ENCODE measurements at places on chromosomes 1 and 21.

GRCh38 chr1:158801396-158801795 is 20.4 kb upstream of the OR6N2 start:
- no peak for DNase-seq

DNA sequence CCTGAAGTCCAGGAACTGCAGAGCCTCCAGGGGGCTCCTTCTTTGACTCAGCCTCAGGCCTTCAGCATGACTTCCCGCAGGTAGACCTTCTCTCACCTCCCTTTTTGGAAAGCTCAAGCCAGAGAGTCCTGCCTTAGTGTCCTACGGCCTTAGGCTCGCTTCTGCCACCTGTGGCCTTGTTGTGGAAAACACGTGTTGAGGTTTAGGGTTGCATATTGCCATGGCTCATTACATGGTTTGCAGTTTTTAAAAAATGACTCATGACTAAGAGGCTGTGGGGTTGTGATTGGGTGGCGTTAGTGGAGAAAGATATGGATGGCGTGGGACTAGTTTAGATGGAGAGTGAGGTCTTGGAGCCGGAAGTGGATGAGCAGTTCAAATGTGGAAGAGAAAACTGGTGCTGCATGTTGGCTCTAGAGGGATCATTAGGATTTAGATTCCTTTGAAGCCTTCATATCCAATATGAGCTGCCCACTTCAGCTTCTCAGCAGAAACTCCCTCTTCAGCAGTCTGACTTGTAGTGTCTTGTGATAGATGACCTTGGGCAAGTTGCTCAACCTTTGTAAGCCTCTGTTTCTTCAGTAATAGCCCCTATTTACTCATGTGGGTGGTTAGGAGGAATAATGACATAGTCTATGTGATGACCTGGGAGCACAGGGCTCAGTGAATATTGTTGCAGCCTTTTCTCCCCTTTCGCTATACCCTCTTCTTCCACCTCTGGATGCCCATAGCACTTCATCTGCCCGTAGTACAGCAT is 6.5 kb upstream of the FGGY start:
- DNase-seq: peak; percentile 21

- peak; percentile 5 for DNase-seq
These were observed 46.1 kb downstream of the MEGF6 start for GRCh38 chr1:3564921-3565831.

GRCh38 chr1:99969260-99969728 is 502 bp upstream of the SLC35A3 start:
- no peak for DNase-seq

- no peak for DNase-seq
These were observed 55.6 kb upstream of the PPP2R5A start for GRCh38 chr1:212229654-212230053.

DNA sequence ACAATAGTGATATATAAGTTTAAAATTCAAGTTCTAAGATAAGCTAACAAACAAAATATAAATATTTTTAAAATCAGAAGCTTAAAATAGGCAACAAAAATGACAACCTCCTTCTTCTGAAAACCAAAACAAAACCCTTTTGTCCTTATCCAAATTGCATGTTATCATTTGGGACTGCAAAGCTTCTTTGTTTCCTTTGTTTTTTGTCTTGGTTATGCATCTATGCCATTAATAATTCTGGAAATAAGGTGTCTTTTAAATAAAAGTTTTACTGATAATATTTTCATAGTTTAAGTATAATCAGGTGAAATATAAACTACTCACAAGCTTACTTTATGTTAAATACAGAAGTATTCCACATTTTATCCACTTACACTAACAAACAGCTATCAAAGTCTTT is 20.5 kb downstream of the ADSS2 start:
- DNase-seq: no peak

DNA sequence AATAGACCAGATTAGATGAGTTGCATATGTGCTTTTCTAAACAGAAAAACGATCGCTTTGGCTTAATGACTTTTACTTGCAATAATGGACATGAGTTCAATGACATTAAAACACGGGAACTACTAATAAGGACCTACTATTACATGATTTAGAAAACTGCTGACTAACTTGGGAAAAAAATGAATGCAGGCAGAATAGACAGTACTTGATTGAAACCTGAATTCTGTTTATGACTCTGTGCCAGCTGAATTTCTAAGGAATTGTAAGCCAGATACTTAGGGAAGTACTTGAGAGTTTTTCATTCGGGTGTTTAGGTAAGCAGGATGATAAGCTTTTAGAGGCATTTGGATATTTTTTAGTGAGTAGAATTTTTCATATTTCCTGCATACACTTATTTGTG is 12.0 kb downstream of the ADGRL2 start:
- DNase-seq: peak; percentile 24

DNA sequence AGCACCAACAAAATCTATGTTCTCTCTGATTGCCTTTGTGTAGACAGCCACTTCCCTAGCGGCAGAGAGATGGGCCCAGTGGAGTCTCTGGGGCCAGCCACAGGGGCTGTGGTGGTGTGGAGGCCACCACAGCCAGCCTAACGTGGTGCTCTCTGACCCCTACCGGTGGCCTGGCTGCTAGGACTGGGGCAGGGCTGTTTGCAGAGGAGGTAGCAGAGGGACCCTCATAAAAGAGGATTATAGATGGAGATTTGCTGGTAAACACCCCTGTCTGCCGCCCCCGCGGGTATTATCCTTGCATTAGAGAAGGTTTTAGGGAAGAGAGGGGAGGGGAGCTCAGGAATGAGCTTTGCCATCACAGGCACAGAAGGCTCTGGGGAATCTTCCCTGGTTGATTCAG is 310.3 kb upstream of the VAMP3 start:
- DNase-seq: no peak

DNA sequence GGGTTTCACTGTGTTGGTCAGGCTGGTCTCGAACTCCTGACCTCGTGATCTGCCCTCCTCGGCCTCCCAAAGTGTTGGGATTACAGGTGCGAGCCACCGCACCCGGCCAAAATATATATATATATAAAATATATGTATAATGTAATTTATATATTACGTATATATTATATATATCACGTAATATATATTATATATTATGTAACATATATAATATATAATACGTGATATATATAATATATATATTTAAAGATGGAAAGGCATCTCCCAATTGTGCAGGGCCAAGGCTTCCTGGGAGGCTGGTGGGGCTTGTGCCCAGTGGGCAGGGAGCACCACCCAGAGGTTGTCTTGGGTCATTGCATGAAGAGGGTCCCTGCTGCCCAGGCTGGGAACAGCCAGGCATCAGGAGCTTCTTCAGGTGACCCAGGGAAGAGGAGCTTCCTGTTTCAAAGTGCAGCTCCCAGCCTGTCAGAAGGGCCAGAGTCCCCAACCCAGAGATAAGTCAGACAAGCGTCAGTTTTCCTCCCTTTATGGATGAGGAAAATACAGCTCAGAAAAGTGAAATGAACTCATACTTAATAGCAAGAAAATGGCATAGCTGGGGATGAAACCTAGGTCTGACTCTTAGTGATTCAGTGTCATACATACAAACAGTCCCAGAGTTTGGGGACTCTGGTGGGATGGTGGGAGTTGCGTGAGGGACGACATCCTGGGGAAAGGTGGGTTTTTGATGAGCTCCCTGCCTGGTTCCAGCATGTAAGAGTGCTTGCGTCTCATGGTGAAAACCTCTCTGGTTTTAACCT is 12.0 kb downstream of the UBE2Q1 start:
- DNase-seq: peak; percentile 45

DNA sequence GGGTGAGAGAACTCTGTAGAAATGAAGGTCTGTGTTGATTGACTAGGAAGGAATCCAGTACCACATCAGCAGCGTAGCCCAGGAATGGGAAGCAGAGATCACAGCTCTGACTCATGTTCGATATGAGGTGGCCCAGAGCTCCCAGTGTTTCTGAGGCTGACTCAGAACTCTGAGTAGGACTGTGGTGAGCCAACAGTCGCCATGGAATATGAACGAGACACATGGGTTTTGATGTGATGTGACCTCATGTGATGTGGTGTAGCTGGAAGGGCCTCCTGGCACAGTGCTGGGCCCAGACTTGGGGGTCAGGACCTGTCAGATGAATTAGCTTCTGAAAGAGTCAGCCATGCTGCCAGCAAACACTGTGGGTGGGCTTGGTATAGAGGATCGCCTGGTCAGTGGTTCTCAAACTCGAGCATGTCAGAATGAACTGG is 237.0 kb downstream of the MRPL39 start:
- DNase-seq: no peak

- DNase-seq: no peak
These were observed 511.8 kb upstream of the USP24 start for GRCh38 chr1:55726994-55727393.

GRCh38 chr1:56921479-56921878 is 44.3 kb downstream of the C8B start:
- no peak for DNase-seq

GRCh38 chr1:202343652-202344349 is 2.1 kb upstream of the UBE2T start:
- DNase-seq: peak; percentile 83

GRCh38 chr1:110239441-110240430 is 29.6 kb downstream of the KCNC4 start:
- peak; percentile 28 for DNase-seq

DNA sequence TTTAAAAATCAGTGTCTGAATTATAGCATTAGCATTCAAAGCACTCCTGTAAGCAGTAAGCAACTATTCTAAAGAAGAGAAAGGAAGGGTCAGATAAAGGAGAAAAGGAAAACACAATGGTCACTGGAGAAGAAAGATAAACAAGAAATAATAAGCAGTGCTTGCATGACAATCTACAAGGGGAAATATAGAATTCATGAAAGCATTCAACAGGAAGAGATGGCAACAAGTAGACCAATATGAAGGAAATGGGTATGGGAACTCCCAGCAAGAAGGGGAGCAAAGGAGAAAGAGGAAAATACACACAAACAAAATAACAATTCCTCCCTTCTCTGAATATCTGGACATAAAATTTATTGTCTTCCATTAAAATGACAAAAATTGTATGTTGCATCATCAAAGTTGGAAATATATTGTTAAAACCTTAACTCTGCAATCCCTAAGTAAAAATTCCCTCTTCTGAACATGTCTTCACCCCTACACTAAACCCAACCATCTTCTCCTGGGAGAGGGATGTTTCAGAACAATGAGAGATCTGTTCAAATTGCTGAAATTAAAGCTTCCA is 206.3 kb upstream of the SAMSN1 start:
- no peak for DNase-seq

GRCh38 chr1:41846625-41847405 is 71.9 kb downstream of the HIVEP3 start:
- DNase-seq: no peak

DNA sequence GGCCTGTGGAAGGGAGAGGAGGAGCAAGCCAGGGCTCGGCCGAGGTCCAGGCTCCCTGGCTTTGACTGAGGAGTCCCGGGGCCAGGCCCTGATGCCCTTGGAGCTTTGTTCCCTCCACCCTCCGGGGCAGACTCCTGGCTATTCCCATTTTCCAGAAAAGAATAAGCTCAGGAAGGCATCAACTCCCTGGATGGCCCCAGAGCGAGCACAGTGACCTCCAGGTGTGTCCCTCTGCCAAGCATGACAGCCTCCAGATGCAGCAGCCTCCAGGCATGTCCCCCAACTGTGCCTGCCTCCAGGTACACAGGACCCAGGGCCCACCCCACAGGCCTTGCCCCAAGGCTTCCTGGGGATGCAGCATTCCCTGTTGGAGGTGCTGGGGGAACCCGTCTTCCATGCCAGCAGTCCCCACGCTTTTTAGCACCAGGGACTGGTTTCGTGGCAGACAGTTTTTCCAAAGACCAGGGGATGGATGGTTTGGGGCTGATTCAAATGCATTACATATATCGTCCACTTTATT is 15.7 kb upstream of the ARHGEF16 start:
- no peak for DNase-seq

DNA sequence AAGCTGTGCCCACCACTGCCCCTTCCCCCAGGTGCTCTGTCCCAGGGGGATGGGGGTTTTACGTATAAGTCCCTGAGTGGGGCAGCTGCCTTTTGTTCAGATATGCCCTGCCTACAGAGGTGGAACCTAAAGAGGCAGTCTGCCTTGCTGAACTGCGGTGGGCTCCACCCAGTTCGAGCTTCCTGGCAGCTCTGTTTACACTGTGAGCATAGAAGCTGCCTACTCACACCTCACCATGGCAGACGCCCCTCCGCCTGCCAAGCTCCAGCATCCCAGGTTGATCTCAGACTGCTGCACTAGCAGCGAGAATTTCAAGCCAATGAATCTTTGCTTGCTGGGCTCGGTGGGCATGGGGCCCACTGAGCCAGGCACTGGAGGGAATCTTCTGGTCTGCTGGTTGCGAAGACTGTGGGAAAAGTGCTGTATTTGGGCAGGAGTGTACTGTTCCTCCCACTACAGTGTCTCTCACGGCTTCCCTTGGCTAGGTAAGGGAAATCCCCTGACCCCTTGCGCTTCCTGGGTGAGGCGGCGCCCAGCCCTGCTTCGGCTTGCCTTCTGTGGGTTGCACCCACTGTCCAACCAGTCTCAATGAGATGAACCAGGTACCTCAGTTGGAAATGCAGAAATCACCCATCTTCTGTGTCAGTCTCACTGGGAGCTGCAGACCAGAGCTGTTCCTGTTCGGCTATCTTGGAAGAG is 17.6 kb upstream of the RWDD3 start:
- DNase-seq: no peak

DNA sequence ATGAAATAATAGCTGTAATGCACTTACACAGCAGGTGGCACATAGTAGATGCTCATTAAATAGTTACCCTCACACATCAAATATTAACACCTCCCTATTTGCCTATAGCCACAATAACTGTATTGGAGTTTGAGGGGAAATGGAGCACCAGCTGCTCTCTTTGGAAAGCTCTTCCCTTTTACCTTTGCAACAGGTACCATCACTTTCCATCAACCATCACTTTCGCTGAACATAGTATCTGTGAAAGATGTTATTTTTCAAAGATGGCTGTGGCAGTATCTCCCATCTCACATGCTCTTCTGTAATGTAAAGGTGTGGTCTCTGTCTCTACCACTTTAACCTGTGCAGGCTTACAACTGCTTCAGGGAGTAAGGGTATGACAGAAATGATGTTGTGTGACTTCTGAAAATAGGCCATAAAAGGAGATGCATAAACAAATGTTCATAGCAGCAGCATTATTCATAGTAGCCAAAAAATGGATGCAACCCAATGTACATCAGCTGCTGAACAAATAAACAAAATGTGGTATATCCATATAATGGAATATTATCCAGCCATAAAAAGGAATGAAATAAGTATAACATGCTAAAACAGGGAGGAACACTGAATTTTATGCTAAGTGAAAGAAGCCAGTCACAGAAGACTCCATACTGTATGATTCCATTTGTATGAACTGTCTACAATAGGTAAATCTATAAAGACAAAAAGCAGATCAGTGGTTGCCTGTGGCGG is 288.3 kb downstream of the AKT3 start:
- DNase-seq: no peak
